Upper lobe of right lung (tissue), 1 donor: ENCODE measurements at places on chromosomes 3 and 15.
A peak's percentile ranks its signal among the peaks of the same experiment; 100 is the strongest.

DNA sequence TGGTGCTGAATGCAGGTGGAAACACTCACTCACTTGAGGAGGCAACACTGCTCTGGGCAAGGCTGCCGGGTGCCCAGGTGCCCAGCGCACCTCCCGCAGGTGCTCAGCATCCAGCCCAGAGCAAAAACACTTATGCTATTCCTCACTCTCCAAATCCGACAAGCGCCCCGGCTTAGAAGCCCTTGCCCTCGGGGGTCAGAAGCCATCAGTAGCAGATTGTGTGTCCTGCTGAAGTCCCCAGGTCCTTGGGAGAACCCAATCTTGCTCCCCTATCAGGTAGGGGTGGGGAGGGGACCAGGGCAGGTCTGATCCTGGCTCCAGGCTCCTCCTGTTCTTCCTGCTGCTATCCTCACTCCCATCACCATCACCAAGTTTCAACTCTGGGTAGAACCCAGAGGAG is 46.7 kb downstream of the TLE3 start:
- no peak for DNase-seq

DNA sequence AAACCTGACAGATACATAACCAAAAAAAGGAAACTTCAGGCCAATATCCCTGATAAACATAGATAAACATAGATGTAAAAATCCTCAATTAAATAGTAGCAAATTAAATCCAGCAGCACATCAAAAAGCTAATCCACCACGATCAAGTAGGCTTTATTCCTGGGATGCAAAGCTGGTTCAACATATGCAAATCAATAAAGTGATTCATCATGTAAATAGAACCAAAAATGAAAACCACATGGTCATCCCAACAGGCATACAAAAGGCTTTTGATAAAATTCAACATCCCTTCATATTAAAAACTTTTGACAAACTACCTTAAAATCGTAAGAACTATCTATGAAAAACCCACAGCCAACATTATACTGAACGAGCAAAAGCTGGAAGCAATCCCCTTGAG is 882.2 kb downstream of the NTRK3 start:
- no peak for DNase-seq

- DNase-seq: no peak
These were observed 104.1 kb downstream of the PGPEP1L start for GRCh38 chr15:98903377-98904018.

GRCh38 chr3:128568602-128569490 is 75.8 kb upstream of the GATA2 start:
- DNase-seq: no peak

- DNase-seq: no peak
These were observed 95.2 kb downstream of the NUP210 start for GRCh38 chr3:13324835-13325501.

GRCh38 chr3:171090321-171090720 is 63.8 kb upstream of the SLC2A2 start:
- DNase-seq: no peak

- no peak for DNase-seq
These were observed 66.6 kb upstream of the ARL8B start for GRCh38 chr3:5055357-5056110.

DNA sequence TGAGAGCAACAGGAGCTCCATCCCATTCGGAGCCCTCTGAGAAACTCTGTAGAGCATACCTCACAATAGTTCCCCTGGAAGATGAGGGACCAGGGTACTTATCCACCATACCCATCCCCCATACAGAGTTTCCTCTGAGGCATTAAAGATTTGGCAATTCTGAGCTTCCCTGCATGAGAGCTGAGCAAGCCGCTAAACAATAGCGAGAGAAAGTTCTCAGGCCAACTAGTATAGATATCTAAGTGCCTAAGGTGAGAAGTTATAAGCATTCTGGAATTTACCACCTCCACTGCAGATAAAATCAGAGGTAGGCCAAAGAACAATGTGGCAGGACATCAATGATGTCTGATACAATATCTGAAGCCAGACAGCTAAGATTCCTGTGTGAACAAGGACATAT is 129.1 kb upstream of the MBNL1 start:
- no peak for DNase-seq

GRCh38 chr3:36215241-36215640 is 165.1 kb upstream of the STAC start:
- DNase-seq: no peak

DNA sequence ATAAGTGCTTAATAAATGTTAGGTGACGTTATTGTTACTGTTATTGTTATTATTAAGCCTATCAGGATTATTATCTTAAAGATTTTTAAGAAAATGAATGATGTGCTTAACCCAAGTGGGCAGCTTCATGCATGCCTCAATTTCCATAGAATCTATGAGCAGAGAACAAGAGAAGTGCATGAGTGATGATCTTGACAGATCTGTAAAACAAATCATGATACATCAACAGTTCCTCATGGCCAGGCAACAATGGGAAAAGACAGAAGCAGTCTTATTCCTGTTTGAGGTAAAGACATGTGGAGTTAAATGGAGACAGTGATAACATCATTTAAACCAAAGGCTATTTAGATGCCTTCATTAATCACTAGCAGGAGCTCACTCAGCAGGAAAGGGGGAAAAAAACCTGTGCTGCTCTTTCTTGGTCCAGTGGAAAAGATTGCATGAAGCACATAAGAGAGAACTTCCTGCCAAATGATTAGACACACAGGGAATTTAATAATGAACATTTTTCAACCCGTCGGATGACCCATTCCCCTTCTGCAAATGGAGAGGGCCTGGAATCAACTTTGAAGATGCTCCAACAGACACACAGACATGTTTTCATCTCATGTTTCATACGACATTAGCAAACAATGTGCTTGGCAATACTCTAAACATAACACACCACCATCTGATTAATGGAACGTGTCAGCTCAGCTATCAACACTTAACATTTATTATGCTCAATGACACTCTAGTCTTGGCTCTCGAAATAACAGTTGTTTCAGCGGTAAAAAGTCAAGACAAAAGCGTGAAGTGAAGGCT is 212.2 kb upstream of the LRRN1 start:
- DNase-seq: no peak

DNA sequence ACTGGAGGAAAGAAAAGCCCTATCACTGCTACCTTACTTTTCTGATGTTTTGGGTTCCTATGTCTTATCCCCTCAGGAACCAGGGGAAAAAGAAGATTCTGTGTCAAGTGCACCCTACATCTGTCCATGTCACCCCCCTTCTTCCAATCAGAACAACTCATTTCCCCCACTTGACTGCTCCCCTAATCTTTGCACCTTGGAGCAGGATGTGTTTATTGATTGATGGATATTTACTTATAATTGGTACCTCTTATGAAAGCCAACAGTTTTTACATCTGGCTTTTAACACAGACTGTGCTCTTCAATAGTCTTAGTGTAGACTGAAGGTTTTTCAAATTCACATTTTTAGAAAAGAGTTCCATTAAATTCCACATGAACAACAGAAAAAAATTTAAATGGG is 33.3 kb downstream of the LIPC start:
- no peak for DNase-seq

DNA sequence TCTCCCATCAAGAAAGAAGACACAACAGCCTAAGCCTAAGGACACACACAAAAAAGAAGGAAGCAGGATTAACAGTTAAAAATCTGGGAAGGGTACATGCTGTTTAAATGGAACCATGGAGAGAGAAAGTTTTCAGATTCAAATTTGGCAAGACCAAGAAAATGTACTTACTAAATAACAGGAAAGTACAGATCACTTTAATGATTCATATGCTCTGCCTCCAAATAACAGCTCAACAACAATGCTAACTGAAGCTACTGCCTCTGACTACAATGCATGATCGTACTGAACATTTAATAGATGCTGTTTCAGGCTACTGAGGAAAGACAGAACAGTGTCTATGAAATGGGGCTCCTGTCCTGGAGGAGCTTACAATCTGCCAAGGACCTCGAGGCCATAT is 8.4 kb upstream of the NMB start:
- no peak for DNase-seq

GRCh38 chr3:142913432-142913831 is 24.5 kb upstream of the PCOLCE2 start:
- DNase-seq: no peak

DNA sequence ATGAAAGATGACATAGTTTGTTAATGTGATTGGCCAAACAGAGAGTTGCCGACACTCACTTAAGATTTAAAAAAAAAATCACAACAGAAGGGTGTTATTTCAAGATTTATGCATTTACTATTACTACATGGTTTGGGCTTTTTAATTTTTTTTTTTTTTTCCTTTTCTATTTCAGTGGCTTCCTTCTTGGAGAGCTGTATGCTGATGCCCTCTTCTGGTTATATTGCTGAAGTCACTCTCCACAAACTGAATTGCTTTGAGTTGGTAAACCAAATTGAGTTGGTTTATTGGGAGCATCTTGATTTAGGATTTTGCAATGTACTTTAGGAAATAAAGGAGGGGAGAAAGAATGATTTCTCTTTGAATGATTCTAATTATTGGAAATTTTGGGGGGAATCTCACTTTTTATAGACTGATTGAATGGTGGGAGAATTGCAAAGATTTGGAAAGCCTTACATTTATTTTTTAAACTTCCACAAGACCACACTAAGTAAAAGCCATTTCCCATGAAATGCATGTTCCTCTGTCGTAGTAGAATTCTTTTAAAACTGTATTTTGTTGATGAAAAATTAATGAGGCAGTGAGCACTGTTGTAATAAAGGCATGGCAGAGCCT is 186.6 kb upstream of the FEZF2 start:
- no peak for DNase-seq

GRCh38 chr3:169286992-169287391 is 376.5 kb downstream of the MECOM start:
- DNase-seq: no peak

DNA sequence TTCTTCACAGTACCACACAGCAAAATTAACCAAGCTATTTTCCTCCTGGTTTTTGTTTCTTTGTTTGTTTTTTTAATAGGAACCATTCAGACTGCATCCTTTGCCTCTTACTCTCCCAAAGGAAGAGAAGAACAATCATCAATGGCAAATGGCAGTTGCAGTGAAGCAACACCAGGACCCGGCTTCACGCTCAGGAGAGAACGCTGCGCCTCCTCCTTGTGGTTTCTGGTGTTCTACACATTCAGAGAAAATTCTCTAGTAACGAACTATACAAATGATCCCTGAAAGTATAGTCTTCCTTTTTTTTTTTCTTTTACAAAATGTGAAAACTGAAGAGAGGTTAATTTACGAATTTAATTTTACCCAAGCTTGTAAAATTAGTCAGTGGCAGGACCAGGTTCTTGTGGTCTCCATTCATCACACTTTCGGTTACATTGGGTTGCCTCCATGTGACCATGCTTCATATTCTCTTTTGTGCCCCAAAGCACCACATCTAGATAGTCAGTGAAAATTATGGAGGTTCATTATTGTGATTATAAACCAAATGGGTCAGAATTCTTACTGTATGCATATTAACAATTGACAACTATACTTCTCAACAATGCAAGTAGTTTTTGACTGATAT is 10.6 kb upstream of the MINDY2 start:
- no peak for DNase-seq

DNA sequence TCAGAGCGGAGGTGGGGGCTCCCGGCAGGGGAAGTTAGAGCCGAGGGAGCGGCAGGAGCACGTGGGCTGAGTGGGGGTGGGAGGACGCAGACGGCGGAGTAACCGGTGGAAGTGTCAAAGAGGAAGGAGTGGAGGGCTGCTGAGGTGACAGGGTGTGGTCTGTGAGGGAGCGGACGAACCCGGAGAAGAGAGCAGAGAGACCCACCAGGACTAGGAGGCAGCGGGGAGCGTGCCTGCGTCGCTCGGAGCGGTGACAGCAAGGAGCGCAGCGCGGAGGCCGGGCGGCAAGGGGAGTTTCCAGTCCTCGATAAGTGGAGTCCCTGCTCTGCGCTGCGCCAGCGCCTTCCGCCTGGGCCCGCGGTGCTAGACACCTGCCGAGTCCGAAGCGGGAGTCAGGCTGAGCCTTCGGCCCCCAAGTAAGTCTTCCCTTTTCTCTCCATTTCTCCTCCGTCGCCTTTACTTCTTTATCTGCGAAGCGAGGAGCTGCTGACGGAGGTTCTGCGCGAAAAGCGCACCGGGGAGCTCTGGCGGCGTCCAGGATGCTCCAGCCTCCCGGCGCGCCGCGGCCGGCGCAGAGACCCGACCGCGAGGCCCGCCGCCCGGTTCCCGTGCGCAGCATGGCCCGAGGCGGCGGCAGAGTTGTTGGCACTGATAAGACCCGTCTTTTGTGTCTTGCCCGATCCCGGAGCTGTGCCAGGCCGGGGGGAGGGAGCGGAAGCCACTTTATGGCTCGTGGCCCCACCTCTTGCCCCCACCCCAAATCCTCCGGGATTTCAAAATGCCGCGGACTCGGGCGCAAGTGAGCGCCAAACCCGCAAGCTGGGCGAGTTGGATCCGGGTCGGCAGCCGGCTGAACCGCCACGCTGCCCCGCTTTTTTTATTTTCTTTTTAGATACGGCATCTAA is 533.0 kb upstream of the SEMA6D start:
- DNase-seq: peak; percentile 64

DNA sequence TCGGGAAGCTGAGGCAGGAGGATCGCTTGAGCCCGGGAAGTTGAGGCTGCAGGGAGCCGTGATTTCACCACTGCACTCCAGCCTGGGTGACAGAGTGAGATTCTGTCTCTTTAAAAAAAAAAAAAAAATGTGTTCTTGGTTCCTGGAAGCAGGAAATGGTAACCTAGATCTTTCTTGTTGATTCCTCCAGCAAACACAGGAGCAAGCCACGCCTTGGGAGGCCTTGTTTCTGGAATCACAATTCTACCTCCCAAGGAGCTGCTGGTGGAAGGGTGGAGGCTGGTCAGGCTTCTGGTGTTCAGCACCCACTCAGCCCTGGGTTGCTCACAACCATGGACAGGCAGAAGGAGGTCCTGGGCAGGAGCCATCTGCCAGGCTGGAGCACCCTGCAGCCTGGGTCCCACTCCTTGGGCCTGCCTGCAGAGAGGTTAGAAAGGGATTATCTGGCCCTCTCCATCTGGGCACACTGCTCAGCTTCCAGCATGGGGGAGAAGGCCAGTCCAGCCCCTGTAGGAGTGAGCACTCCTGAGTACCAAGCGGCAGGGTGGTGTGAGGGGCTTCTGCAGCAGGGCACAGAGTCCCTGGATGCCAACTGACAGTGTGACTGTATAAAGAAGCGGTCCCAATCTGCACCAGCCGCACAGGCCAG is 65.6 kb downstream of the ABTB1 start:
- DNase-seq: no peak

- no peak for DNase-seq
These were observed 135.5 kb upstream of the COL8A1 start for GRCh38 chr3:99502871-99503270.

DNA sequence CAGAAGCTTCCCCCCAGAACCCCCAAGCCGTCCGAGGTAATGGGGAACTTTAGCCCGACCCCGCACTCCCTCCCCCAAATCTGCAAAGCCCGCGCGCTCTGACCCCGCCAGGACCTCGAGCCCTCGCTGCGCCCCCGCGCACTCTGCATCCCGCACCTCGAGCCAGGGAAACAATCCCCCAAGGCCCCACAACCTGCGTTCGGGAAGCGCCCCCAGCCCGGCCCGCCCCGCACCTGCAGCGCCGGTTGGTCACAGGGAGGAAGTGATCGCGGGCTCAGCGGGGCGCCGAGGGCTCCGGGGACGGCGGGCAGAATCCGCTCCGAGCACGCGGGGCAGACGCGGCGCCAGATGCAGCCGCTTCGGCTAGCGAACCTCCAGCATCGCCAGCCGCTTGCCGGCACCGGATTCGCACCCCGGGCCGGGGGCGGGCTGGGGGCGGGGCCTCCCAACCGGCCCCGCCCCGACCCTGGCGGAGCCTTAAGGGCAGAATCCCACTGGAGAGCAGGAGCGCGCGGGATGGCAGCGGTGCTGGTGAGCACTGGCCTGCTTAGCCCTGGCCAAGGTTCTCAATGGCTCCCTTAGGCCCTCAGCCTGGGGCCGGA is at the start of gene CAMKV:
CAMKV (minus strand) TSS at position 382 of the 602 bp plus-strand sequence. CDS start 7,518 bp downstream, outside the sequence.
- no peak for DNase-seq
